ENCODE measurements at places on chromosomes 5 and 9.

GRCh38 chr5:141617128-141617527, 1.7 kb downstream of the DIAPH1 start:
- DNase-seq, result no peak

DNA sequence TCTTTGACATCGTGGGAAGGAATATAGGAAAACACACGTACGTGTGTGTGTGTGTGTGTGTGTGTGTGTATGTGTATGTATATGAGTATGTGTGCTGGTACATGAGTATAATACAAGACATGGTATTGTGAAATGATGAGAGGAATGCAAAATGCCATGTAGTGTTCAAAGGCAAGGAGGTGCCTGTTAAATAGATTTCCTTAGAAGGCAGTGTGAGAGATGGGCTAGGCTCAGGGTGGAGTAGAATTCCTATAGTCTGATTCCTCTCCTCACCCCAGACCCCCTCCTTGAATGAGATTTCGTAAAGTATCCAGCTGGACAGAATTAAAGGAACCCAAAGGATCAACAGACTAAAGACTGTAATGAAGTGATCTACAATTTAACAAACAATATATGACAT, 11.1 kb downstream of the GPR21 start:
- no peak for DNase-seq

GRCh38 chr5:76576996-76577395, 46.2 kb downstream of the F2RL2 start:
- no peak for DNase-seq

- DNase-seq, result no peak
Observed at GRCh38 chr5:170603578-170604565, 100.1 kb downstream of the KCNIP1 start.

- no peak for DNase-seq
Observed at GRCh38 chr5:44933686-44934085, 124.9 kb downstream of the MRPS30 start.

DNA sequence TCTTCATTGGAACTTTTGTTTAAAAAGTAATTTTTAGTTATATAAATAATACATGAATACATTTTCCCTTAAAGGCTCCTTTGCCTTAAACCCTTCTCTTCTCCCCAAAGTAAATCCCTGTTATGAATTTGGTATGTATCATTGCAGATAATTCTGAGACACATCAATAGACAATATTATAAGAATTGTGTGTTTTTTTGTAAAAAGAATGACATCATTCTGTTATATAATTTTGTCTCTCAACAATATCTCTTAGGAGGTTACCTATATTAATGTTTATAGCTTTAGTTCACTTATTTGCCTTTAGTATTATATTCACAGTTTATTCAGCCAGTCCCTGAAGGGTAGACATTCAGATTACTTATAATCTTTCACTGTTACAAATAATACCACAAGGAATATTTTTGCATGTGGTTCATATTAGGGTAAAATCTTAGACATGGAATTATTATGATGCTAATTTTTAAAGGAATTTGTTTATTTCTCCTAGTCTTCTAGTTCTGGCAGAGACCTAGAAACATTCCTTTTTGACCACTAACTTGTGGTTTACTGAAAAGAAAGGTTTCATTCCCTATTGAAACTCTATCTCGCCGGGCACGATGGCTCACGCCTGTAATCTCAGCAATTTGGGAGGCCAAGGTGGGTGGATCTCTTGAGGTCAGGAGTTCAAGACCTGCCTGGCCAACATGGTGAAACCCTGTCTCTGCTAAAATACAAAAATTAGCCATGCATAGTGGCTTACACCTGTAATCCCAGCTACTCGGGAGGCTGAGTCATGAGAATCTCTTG, 105.6 kb downstream of the KCTD16 start:
- DNase-seq, result no peak

- no peak for DNase-seq
Observed at GRCh38 chr5:111853748-111854147, 96.8 kb upstream of the NREP start.

DNA sequence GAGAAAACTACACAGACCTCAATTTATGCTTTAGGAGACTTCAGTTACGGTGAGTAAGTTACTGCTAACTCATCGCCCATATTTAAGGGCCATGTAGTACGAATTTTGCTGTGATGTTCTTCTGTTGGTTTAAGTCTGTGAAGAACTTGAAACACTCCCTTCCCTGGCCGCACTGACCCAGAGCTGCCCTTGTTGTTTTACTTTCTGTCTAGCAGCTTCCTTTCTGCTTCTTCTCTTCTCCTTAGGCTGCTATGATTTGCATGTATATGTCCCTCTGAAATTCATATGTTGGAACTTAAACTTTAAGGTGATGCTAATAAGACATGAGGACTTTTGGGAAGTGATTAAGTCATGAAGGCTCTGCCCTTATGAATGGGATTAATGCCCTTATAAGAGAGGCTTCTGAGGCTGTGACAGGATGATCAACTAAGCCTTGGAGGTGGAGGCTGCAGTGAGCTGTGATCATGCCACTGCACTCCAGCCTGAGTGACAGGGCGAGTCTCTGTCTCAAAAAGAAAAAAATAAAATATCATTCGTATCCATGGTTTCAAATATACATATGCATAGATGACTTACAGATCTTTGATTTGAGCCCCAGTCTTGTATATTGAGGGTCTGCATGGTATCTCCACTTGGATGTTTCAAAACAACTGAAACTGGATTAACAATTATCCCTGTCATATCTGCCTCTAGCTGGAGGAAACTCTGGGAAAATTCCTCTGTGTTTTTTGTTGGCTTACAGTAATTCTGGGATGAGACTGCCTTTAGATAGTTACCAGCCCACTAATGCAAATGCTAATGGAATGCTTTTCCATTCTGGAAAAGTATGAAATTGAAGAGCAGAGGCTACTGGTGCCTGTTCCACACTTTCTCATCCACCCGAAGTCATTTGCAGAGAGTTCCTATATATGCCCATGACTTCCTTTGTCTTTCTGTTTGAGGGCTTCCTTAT, 263.4 kb upstream of the ACTBL2 start:
- DNase-seq, result no peak

- peak; percentile 2 for DNase-seq
Observed at GRCh38 chr5:1800472-1801221, 560 bp upstream of the NDUFS6 start.

DNA sequence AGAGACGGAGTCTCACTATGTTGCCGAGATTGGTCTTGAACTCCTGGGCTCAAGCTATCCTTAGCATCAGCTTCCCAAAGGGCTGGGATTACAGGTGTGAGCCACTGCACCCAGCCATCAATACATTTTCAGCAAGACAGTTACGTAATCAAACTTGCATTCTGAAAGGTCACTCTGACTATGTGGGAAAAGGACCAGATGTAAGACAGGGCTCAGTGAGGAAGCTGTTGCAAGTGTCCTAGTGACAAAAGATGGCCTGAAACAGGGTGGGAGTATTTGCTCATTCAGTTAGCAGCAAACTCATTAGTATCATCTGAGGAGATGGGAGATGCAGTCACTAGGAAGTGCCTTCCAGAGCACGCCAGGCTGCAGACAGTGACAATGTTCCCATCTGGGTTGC, 16.9 kb downstream of the MED27 start:
- no peak for DNase-seq

GRCh38 chr9:91186632-91187108, 175.0 kb downstream of the AUH start:
- DNase-seq, result no peak

DNA sequence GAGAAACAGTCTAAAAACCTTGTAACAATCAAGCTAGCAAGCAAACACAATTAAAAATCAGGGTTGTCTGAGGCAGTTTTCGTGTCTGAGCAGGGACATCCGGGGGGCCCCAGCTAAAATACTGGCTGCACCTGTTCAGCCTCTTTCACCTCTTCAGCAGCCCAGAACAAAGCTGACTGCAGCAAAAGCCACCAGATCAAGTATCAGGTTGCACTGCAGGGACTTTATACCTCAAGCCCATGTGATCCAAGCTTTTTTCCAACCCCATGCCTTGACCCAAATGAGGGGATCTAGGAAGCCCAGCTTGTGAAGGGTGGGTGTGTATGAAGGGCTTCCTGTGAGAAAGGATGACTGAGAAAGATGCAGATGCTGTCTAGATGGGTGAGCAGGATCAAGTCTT, 133.4 kb downstream of the SEMA6A start:
- DNase-seq, result no peak

DNA sequence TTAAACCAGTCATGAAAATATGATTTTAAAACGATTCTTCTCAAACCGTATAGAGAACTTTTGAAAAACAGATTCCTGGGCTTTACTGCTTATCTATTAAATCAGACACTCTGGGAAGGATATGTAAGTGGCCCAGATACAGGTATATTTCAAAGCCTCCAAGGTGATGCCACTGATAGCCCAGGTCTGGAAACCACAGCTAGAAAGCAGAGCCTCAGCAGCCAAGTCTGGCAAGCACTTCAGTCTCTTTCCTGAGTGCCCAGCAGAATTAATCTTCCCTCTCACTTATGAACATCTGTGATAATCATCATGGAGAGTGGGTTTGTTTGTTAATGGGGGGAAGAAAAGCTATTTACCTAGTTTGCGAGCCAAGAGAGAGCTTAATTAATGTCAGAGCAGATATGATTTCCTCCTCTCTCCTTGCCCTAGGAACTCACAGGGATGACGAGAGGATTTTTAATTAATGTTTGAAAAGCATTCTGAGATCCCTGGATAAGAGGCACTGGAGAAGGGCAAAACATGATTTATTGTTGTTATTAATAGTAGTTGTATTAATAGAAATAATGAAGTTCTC, 368.4 kb downstream of the TLE1 start:
- DNase-seq, result no peak

- no peak for DNase-seq
Observed at GRCh38 chr5:121691478-121691877, 160.2 kb upstream of the FTMT start.

DNA sequence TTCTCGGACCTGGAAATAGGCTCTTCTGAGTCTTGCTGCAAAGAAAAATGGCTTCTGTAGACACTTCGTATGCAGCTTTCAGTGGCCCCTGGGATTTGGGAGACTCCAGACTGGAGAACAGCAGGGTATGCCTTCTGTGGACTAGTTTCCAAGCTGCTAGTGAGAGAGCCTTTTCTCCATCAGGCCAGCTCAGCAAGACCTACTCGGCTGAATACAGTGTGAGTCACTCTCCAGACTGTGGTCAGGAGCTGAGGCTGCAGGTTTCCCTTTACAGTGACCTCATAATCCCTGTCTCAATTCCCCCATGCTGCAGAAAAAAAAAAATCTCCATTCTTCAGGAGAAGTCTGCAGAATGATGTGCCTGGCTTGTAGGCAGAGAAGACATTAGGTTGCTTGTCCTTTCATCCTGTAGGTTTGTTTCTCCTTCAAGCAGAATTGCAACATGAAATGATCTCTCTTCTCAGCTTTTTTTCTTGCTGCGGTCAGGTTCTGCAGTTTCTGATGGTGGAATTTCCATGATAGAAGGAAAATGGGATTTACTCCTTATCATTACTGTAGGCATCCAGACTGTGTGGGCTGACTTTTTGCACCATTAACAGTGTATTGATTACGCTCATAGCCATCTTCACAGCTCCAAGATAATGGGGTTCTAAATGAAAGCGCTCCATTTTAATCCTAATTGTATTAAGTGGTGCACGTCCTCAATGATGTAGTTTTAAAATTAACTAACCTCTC, 78.3 kb upstream of the TNFSF8 start:
- DNase-seq, result no peak

DNA sequence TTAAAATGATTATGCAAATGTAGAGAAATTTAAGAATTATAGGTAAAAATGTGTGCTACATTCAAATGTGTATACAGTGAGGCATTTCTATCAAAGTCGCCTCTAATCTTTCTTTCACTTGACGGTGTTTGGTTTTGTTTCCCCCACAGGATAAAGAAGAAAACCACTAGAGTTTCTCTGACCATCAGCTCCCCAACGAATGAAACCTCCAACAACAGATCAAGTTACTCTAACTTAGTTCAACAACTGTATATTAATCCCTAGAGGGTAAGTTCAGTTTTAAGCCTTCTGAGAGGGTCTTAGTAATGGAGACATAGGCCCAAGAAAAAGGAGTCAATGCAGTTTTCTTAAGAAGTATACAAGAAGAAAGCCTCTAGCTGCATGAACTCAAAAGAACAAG, 11.5 kb upstream of the MYOT start:
- no peak for DNase-seq

GRCh38 chr5:90547072-90547536, 11.5 kb upstream of the ADGRV1 start:
- no peak for DNase-seq

GRCh38 chr9:93531374-93531773, 45.0 kb upstream of the PHF2 start:
- no peak for DNase-seq

- DNase-seq, result no peak
Observed at GRCh38 chr5:75668445-75668844, 48.8 kb downstream of the POC5 start.
